Stimulated activated CD8-positive, alpha-beta memory T cell treated with anti-CD3 and anti-CD28 coated beads, Interleukin-4, amount 100 ng/mL, for 4 hours (primary cell): ENCODE measurements at places on chromosomes 12 and 14.

DNA sequence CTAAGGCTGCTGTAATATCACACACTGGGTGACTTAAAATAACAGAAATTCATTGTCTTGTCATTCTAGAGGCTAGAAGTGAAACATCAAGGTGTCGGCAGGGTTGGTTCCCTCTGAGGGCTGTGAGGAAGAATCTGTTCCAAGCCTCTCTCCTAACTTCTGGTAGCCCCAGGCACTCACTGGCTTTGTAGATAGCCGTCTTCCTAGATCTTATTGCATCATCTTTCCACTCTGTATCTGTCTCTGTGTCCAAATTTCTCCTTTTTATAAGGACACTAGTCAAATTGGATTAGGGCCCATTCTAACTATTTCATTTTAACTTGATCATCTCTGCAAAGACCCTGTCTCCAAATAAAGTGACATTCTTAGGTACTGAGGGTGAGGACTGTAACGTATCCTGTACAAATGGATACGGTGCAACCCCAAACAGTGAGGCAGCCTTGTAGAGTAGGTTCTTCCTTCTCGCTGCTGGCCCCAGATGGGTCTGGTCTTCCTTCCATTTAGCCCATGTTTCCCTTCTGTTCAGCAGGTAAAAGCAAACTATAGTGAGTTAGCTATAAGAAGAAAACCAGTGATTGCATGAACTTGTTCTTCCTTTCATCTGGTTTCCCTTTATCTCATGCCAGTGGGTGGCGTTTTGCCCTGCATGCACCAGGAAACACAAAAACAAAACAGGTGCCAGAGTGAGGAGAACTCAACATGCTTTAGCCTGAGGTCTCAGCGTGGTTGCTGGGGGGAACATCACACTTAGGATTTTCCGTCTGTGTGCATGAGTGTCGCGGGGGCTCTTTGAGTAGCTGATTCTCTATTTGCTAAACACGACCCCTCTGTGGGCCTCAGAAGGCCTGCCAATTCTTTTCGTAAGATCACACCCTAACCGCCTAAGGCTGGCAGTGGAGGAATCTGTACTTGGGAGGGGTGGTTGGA lies 19.5 kb downstream of the TTC9 start:
- DNase-seq = no peak

- no peak for DNase-seq
These were observed 460.4 kb upstream of the SOX5 start for GRCh38 chr12:24409868-24410267.

DNA sequence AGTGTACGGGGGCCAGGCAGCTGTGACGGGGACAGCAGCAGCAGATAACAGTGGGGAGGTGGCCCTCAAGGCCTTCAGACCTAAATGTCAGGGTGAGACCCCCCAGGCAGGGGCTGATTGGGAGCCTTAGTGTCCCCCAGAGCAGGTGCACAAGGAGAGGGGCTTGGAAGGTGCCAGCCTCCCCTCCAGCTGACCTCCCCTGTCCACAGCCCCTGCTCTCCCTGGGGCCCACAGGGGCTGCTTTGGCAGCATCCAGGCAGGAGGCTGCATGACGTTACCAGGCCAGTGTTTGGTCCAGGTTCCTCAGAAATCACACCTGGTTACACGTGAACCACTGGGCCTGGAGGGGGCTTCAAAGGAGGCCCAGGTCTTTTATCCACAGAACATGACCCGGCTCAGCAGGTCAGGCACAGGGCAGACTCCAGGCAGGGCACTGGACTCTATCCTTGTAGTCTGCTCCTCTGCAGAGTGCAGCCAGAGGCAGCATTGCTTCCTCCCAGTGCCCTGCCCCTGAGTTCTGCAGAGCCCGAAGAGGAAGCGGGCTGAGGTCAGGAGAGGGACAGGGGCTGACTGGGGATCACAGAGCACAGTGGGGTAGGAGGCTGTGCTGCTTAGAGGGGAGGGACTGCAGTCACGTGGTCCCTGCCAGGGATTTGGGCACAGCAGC lies 2.6 kb upstream of the TRMT61A start:
- DNase-seq = no peak

DNA sequence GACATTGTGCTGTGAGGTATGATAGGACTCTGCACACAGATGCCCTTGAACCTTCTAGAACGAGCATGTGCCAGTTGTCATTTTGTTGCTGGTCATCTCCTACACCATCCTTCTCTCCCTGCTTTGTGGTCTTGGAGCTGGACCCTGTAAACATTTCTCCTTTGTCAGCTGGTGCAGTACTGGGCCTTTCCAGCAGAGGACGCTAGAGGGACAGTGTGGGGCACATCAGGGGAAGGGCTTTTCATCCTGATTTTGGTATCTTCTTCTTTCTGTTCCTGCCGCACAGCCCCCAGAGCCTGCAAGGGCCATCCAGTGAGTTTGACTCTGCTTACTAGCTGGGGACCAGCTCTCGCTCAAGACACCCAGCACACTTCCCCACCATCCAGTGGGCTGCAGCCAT lies 484.6 kb downstream of the AACS start:
- no peak for DNase-seq

- DNase-seq = no peak
These were observed 874.4 kb downstream of the SLC6A15 start for GRCh38 chr12:84038242-84038641.

GRCh38 chr12:4417936-4418335 lies 27.7 kb downstream of the FGF6 start:
- DNase-seq = no peak

GRCh38 chr12:26799741-26800140 lies 33.3 kb downstream of the ITPR2 start:
- DNase-seq = no peak

- no peak for DNase-seq
These were observed 45.6 kb upstream of the SGPP1 start for GRCh38 chr14:63773504-63773903.

GRCh38 chr12:16094437-16094836 lies 183.0 kb downstream of the SLC15A5 start:
- no peak for DNase-seq

GRCh38 chr12:104003596-104003995 lies 37.9 kb downstream of the TDG start:
- DNase-seq = no peak

GRCh38 chr14:92890830-92891588 lies 31.9 kb upstream of the CHGA start:
- DNase-seq = no peak

DNA sequence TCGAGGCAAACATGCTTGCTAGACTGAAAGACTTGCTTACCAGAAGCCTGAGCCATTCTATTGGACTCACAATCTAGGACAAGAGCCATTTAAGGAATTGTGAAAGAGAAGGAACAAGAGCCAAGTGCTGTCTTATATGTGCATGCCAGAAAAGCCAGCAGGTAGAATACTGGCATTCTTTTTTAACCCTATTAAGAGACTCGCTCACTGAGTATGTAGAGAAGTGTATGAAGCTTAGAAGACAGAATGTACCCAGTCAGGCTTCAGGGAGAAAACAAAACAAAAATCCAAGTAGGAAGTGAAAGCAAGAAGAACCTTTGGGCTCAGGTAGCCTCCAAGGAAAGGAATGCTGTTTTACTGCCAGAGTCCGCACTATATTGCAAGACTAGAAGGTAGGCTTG lies 65.9 kb downstream of the DCAF5 start:
- DNase-seq = no peak

DNA sequence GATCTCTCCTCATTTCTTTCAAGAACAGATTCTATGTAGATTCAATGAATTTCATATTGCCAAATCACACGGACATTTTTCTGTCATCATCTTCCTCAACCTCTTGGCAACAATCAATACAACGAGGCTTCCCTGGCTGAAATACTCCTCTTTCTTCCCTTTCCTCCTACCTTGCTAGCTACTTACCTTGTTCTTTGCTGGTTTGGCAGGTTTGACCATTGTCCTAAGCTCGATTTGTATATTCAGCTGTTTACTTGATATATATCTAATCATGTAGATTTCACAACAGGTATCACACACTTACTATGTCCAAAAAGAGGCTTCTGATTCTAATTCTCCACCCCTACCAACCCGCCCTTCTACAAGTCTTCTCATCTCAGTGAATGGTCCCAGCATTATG lies 23.6 kb downstream of the NDUFA12 start:
- DNase-seq = no peak

DNA sequence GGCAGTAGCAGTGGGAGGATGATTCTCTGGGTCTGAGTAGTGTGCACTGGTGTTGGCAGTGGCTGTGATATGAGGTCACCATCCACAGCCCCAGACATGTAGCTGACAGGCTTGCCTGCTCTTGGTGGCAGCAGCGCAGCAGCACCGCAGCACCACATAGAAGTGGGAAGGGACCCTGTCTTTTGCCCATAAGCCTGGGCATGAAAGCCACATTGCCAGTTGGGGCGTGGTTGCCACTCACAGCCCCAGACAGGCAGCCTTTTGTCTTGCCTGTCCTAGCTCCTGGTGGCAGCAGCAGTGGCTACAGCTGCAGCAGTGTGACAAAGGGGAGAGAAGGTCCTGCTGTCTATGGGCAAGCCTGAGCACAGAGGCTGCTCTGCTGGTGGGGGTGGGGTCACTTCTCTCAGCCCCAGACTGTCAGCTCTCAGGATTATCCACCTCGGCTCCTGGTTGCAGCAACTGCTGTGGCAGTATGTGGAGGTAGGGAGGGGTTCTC lies 71.5 kb downstream of the BRMS1L start:
- DNase-seq = no peak

- DNase-seq = no peak
These were observed 582.0 kb downstream of the BCL11B start for GRCh38 chr14:98689951-98690350.

DNA sequence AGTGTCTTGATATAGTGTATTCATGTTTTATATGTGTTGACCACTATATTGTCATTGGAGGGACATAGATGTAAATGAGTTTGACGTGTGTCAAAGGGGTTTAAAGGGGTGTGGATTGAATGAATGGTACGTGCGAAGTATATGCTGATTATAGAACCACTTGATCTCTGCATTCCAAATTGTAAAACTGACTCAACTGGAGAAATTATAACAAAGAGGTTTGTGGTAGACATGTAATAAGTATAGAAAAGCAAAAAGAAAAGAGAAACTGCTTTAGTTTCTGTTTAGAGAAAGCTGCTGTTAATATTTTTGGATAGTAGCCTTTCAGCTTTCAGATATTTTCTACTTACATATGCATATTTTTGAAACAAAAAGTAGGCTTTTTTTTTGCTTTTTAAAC lies 8.9 kb upstream of the MYRFL start:
- DNase-seq = no peak

DNA sequence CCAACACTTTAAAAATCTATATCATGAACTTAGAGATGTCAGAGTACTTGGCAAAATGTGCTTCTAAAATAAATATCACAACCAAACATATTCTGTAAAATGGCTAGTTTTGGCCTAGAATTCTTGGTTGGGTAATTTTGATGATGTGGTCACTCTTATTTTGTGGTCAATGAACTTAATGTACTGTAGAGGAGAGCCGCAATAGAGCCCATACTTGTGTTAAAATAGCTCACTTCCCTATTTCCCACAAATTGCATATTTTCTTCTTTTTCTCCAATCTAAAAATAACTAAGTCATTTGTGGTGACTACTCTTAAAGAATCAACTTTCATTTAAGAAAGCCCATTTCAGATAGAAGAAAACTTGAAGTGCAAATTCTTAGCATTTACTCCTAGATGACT lies 619.4 kb downstream of the CCER1 start:
- DNase-seq = no peak

DNA sequence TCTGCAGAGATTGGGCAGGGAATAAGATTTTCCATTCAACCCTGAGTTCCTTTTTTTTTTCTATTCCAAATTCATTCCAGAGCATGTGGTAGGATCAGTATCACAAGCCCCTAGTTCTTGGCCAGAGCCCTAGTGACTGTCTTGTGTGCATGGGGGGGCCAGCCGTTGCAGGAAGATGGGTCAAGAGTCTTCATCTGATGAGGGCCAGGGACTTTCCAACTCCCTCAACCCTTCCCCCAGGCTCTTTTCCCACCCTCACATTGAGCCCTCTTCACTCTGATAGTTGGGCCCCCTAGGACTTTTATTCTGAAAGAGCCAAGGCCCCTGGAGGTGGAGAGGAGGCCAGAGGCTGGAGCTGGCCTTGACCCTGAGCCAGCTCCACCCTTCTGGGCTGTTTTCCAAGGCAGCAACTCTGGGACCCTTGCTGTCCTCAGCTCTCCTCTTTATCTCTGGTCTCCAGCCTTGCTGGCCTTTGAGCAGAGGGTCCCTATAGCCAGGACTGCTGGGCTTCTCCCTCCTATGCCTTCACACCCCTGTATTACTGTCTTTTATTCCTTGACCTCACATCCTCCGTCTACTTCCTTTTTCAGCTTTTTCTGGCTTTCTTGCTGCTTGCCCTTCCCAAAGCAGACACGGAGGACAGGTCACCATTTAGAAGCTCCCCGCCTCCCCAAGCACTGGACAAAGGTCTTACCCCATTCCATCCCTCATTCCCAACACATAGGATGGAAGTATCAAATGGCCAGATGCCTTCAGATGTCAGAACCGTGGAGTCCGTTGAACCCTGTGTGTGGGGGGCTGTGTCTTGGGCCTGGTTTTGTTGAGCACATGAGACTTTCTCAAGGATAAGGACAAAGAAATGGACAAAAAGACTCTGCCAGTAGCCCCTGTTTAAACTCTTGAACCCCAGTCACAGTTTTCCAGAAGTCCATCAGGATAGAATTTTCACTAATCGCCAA lies 5.6 kb downstream of the RBP5 start:
- DNase-seq = no peak

DNA sequence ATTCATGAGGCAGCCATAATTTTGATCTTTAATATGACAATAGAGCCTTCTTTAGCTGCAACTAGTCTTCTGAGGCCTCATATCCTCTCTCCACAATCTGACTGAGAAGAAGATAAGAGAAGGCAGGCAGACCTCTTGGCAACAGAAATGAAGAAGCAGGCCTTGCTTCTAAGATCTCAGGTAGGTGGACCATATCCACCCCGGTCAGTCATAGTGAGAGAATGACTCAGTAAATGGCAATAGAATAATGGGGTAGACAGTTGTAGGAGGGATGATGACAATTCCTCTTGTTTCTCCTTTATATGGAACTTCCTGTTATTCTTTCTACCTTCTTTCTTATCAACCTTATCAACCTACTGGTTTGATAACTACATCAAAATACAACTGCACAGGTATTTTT lies 246.7 kb upstream of the G2E3 start:
- no peak for DNase-seq

- DNase-seq = no peak
These were observed 36.6 kb downstream of the CCNK start for GRCh38 chr14:99517643-99518381.

DNA sequence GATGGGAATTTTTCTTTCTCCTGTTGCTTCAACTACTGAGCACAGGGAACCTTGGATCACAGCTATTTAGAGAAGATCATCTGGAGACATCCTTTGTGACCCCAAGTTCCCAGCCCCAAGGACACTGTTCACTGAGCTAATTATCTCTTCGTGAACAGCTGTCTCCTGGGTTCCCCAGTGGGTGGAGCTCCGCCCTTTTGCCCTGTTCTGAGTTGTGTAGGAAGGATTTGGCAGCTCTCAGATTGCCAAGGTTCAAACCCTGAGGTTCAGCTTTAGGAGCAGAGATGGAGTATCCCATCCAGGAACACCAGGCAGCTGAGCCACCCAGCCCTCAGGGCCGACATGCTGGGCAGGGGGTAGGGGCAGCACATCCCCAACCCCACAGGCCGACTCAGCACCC lies 32.0 kb downstream of the NGB start:
- DNase-seq = no peak

GRCh38 chr12:75481013-75481705 lies 604 bp downstream of the GLIPR1 start:
- DNase-seq = no peak

- DNase-seq = no peak
These were observed 30.2 kb downstream of the MSRB3 start for GRCh38 chr12:65308601-65309071.

- DNase-seq = no peak
These were observed 124.2 kb downstream of the SRGAP1 start for GRCh38 chr12:63968673-63969072.

- no peak for DNase-seq
These were observed 20.7 kb downstream of the PLEK2 start for GRCh38 chr14:67391268-67391667.
